ENCODE measurements at places on chromosomes 6 and 20.
A peak's percentile ranks its signal among the peaks of the same experiment; 100 is the strongest.

DNA sequence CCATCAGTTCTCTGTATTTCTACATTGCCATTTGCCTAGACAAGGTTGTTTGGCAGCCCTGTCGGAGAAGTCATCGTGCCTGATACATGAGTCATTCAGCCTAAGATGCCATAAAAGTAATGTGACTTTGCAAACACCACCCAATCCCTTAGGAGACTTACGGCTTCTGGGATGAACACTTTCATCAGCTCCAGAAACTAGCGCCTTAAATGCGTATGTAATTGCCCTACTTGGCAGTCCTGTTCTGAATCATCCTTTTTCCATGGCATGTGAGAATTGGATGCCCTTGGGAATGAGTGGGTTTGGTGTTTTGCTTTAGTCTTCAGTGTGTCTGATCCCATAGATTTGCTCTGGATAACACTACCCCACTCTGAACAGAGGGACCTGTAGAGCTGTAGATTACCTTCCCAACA, 158.5 kb downstream of the SASH1 start:
- DNase-seq = no peak

- DNase-seq = no peak
Observed at GRCh38 chr6:142316791-142317368, 15.1 kb downstream of the ADGRG6 start.

GRCh38 chr6:42254505-42254904, 36.8 kb upstream of the MRPS10 start:
- no peak for DNase-seq

DNA sequence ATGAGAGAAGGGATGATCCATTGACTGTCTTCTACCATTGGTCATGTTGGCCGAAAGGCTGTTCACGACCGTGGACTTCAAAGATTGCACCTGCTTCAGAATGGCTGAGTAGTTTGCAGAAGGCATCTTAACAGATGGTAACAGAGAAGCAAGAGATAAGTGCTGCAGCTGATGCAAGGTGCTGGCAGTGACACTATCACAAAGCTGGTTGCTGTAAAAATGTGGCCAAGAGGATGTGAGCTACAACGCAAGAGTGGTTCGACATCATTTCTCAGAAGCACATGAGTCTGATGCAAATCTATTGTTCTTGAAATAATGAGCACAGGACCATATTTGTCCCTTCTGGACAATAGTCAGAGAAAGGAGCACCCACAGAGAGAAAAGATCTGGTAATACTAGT, 27.0 kb upstream of the ANKEF1 start:
- no peak for DNase-seq

DNA sequence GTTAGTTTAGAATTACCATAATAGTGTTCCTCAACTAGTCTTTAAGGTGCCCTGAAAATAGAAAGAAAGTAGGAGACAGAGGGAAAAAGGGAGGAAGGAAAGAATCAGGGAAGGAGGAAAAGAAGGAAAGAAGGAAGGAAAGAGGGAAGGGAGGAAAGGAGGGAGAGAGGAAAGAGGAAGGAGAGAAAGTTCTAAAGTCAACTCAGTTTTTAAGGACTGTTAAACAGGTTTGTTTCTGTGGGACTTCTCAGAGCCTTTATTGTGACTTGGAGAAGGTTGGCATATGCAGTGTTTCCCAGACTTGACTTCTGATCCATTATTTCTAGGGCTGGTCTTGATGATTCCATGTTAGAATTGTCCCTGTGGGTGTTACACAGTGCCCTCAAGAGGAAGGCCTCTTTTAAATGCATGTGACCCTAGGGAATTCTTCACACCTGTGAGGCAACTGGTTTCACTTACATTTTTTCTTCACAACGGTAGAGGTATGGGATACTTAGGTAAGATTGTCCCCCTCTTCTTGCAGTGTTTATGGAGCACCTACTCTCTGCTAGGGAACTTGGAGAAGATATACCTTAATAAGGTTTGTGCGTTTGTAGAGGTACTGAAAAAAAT, 132.7 kb upstream of the GMDS start:
- DNase-seq = peak; percentile 44

- no peak for DNase-seq
Observed at GRCh38 chr6:16205377-16206144, 32.8 kb upstream of the GMPR start.

- DNase-seq = no peak
Observed at GRCh38 chr6:4451081-4451480, 315.7 kb upstream of the ECI2 start.

GRCh38 chr6:137191236-137191635, 17.8 kb upstream of the IL22RA2 start:
- no peak for DNase-seq

GRCh38 chr6:10694302-10695085, at the start of the genes C6orf52 and PAK1IP1:
TSS of gene C6orf52 (minus strand) at chr6:10694616. CDS start at chr6:10687550, 7,066 bp downstream.
TSS of gene PAK1IP1 (plus strand) at chr6:10694972. CDS start at chr6:10694986, 14 bp downstream.
- peak; percentile 97 for DNase-seq

- no peak for DNase-seq
Observed at GRCh38 chr6:15299430-15300131, 53.7 kb downstream of the JARID2 start.

DNA sequence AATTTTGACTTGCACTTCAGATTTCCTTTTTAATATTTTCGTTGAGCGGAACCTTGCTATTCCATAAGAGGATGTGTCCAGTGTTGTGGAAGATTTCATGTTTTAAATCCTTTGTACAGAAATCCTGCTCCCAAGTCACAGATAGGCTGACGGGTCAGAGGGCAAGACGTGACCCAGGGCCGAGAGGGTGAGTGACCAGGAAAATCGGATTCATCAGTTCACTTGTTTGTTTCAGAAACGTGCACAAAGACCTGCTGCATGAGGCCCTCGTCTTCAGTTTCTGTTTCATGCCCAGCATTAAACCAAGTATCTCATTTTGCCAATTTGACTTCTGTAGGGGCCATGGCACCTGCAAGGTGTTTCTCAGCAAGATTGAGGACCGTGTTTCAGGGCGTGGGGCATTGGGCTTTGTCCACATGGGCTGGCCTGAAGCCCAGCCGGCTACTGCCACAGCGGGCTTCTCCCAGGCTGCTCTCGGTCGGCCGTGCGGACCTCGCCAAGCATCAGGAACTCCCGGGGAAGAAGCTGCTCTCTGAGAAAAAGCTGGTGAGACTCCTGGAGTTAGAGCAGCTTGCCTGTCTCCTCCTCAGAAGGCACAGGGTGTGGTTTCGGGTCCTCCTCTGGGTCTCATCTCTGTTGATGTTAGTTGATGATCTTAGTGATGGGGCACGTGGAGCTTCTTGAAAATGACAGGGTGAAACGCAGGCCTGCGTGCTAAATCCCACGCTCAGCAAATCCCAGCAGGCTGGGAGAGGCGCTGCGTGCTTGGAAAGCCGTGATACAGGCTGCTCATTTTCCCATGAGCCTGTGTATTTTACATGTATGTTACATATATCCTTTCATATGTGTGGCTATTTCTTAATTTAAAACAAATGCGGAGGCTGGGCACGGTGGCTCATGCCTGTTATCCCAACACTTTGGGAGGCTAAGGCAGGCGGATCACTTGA, 10.5 kb downstream of the MTG2 start:
- no peak for DNase-seq

GRCh38 chr6:36018339-36018738, 6.1 kb downstream of the SLC26A8 start:
- no peak for DNase-seq

GRCh38 chr20:602111-602970, 7.8 kb downstream of the TCF15 start:
- DNase-seq = no peak

DNA sequence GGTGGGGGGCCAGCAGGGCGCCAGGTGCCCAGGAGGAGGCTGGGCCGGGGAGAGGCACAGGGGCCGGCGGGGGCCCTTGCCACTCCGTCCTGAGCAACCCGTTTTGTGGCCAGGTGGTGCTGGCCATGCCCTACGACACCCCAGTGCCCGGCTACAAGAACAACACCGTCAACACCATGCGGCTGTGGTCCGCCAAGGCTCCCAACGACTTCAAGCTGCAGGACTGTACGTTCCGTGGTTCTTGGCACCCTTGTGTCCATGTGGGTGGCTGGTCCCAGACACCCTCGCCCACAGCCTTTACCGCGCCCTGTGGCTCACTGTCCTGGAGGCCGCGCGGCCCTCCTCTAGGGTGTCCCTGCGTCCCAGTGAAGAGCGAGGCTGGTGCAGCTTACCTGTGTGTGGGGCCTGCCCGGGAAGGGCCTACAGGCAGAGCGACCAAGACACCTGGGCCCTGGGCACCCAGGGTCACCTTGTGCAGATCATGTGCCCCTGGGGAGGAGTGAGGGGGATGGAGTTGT, 28.7 kb downstream of the PYGB start:
- no peak for DNase-seq

DNA sequence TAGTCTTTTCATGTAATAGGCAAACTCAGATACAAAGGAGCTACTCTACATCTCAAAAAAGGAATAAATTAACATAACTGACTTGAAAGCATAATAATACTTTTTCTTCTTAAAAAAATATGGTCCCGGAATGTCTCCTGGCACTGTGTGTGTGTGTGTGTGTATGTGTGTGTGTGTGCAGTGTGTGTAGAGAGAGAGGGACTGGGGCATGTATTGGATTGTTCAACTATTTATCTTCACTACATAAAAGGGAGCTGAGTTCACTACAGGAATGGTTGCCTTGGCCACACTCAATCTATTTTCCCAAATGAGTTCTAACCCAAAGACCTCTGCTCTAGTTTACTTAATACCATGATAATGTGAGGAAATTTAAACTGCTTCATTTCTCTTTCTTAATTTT, 51.1 kb downstream of the B3GAT2 start:
- DNase-seq = no peak

DNA sequence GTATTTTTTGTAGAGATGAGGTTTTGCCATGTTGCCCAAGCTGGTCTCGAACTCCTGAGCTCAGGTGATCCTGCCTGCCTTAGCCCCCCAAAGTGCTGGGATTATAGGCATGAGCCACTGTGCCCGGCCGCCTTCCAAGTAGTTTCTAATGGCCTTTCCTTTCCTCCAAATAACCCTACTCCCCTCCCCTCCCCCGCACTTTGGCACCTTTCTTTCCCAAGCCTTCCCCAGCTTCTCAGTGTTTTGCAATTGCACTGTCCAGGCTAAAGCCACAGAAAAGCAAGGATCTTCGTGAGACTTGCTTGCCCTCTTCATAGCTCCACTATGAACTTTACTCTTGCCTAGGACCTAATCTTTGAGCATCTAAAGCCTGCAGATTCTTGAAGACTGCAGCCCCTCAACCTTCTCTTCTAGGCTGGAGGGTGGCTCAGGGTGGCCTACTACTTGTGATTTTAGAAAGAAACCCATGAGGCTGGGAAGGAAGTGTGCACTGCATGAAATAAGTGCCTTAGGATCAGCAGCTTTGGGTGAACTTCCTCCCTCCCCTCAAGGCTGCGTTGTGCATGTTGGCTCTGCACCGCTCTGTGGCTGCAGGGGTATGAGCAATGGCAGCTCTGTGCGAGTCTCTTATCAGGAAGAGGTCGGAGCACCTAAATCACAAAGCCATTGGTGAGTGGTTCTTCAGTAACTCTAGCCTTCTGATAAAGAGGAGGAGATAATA, 152.4 kb upstream of the SNX9 start:
- no peak for DNase-seq

DNA sequence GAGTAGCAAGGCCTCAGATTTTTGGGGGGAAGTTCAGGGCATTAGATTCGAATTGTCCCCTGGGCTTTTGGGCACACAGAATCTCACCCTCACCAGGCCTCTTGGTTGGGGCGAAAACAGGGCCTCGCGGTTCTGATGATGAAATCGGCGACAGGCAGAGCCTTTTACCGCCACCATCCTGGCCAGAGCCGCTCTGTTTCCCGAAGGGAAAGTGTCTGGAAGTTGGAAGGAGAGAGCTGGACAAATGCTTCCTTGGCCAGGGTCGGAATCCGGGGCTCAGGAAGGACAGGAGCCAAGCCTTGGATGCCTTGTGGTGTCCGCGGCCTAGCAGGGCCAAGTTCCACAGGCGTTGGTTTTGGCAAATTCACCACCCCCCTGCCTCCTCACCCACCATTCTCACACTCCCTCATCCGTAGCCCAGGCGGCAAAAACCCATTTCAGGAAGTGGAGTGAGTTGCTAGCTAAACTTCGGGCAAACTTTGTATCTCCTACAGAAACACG, 3.5 kb upstream of the TFAP2A start:
- no peak for DNase-seq
